ENCODE measurements at places on chromosomes 1 and 21.

GRCh38 chr1:45260244-45260643 lies 53.8 kb upstream of the ZSWIM5 start:
- DNase-seq = no peak

- no peak for DNase-seq
Observed at GRCh38 chr1:41537251-41537650, 52.8 kb upstream of the EDN2 start.

DNA sequence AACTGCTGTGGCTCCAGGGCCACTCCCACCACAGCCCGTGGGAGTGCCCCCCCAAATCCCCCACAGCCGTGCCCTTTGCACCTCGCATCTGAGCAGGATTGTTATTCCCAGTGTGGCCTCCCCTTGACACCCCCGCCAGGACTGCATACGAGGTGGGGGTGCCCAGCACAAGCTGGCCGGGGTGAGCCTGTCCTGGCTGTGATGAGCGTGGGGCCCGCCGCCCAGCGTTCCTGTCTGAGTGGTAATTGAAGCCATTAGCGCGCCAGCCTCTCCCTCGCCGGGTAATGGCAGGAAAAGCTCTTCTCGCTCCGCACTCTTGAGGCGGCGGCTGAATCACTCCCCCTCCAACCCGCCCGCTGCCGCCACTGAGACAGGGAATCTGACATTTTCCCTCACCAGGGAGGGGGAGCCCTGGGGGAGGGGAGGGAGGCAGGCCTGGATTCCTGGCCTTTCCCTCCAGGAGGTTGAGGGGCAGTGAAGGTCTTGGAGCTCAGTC lies 27.7 kb downstream of the PTPRF start:
- DNase-seq = peak; percentile 64

- no peak for DNase-seq
Observed at GRCh38 chr1:1179346-1179982, 5.8 kb downstream of the TTLL10 start.

DNA sequence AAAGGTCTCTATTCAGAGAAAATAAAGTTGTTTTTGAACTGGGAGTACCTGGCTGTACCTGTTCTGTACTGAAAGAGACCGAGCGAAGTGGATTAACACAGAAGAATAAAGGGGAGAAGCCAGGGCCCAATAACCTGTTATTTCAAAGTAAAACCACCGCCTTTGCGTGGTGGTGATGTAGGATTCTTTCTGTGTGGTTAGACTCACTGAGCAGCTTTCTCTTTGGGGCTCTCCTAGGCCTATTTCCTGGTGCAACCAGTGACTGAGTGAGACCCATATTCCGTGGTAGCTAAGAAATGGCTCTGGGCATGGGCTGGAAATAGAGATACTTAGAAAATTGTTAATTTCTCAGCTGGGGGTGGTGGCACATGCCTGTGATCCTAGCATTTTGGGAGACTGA lies 99.9 kb downstream of the XCL2 start:
- DNase-seq = no peak

GRCh38 chr1:50424884-50425375 lies 1.7 kb upstream of the DMRTA2 start:
- DNase-seq = no peak

GRCh38 chr1:198185146-198185545 lies 28.3 kb downstream of the NEK7 start:
- no peak for DNase-seq

DNA sequence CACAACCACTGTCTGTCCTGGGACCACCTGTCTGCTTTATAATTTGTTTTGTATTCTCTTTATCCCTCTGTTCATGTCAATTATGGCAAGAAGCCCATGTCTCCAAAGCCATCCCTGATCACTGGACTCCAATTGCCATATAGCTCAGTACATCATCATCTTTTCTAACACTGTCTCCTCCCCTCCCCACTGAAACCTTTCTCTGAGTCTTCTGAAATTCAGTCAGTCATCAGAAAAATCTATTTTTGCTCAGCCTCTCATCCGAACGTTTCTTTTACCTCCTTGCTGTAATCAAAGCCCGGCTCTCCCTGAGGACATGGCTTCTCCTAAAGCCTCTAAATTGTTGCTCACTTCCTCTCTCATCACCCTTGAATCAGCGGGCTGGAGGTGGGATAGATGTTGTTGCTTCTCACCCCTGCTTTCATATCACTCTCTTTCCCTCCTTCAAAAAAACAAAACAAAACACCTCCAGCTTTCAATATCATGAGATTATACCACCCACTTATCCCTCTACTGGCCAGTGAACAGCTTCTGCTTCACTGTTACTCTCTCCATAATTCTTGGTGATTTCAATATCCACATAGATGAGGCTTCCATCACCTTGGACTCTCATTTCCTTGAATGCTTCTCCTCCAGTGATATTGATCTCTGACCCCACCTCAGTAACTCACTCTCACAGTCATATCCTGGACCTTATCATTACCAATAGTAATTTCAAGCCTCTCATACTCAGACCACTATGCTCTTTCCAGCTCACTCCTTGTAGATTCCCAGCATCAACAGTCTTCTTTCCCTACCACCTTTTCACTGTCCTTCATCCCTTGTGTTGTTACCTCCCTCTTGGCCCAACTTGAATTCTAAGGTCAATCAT lies 27.8 kb downstream of the RAB3B start:
- DNase-seq = no peak

DNA sequence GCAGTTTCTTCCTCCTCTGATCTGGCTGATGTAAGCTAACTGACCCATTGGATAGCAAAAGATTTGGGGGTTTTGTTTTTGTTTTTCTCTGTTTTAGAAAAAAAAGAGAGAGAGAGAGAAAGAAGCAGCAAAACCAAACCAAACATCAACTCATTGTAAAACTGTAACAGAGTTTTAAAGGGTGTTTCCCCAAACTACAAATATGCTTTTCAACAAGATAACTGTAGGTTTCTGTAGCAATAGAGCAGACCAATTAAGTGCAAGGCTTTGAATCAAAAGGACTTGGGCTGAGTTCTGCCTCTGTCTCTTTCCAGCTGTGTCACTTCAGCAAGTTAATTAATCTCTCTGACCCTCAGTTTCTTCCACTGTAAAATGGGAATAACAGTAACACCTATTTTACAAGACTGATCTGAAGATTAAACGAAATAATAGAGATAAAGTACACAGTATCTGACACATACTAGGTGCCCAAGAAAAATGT lies 44.5 kb downstream of the RRAGC start:
- no peak for DNase-seq

GRCh38 chr1:232463225-232463624 lies 166.7 kb downstream of the SIPA1L2 start:
- no peak for DNase-seq

- DNase-seq = no peak
Observed at GRCh38 chr21:36606287-36606982, 92.5 kb upstream of the SIM2 start.

DNA sequence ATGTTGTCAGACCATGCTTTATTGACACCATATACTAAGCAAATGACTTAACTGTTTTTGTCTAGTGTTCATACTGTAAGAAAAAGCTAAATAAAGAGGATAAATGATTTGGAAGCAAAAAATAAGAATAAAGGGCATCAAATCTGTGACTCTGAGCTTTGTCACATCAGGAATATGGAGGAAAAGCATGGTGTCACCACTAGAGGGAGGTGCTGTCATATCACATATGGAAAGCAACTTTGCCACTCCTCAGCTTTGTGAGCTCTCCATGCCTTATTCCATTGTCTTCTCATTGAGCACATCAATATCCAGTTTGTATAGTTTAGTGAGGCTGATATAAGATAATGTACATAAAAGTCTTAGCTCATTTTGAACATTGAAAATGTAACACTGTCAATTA lies 20.8 kb upstream of the GBP1 start:
- DNase-seq = peak; percentile 15

- DNase-seq = no peak
Observed at GRCh38 chr1:201115390-201115937, 3.2 kb upstream of the CACNA1S start.
